GM12891 (cell line): ENCODE measurements at places on chromosomes 1 and 21.

- DNase-seq = no peak
These were observed 49.7 kb downstream of the GPR52 start for GRCh38 chr1:174497478-174497877.

GRCh38 chr1:99704356-99704816 lies 58.5 kb downstream of the PALMD start:
- DNase-seq = no peak

DNA sequence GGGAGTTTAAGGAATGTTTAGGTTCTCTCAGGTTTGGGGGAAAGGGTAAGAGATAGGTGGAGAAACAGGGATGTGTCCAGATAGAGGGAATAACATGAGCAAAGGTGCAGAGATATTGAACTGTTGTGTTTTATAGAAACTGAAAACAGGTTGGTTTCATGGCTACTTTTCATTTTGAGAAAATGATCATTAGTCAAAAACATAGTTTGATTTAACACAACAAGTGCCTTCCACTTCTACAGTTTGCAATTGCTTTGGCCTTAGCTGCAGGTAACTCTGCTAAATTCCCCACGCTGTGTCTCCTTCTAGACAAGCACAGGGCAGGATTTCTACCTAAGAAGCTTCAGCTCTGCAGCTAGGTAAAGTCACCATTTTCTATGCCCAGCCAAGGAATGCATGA lies 124.9 kb downstream of the RGS2 start:
- no peak for DNase-seq

GRCh38 chr1:169049258-169049938 lies 57.1 kb upstream of the ATP1B1 start:
- no peak for DNase-seq

GRCh38 chr1:96233422-96233821 lies 488.2 kb upstream of the PTBP2 start:
- no peak for DNase-seq

DNA sequence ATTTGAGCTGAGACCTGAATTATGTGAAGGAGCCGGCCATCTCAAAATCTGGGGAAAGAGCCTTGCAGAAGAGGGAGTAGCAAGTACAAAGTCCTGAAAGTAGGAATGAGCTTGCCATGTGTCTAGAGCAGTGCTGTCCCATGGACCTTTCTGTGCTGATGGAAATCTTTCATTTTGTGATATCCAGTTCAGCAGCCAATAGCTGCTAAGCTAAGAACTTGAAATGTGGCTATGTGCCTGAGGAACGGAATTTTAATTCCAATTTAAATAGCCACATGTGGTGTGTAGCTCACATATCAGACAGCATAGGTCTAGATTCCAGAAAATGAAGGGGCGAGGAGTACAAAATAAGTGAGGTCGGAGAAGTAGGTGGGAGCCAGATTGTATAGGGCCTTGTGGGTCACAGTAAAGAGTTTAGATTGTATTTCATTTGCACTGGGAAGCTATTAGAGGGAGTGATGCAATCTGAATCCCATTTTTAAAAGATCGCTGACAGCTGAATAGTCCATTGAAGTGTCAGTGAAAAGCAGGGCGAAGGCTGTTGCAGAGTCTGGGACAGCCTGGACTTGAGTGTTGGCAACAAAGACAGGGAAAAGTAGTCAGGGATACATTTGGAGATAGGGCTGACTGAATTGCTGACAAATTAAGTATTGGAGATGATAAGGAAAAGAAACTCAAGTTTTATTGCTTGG lies 80.3 kb downstream of the TMEM200B start:
- DNase-seq = no peak

- no peak for DNase-seq
These were observed 89.2 kb upstream of the COL6A1 start for GRCh38 chr21:45892156-45892915.

DNA sequence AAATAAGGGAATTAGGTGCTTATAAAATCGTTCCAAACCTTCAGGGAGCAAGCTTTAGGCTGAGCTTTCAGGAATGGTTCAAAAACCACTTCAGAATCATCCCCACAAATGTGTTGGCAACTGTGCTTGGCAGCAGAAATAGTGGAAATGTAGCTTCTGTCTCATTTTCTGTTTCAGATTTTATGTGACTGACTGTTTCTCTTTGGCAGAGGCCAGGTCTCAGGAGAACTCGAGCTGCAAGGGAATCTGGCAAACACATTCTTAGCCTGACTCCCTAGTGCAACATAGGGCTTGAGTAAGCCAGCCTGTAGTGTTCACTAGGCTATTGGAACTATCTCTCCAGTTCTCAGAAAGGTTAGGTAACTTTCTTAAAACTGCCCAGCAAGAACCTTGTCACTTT lies 128.6 kb downstream of the PLA2G4A start:
- DNase-seq = no peak

DNA sequence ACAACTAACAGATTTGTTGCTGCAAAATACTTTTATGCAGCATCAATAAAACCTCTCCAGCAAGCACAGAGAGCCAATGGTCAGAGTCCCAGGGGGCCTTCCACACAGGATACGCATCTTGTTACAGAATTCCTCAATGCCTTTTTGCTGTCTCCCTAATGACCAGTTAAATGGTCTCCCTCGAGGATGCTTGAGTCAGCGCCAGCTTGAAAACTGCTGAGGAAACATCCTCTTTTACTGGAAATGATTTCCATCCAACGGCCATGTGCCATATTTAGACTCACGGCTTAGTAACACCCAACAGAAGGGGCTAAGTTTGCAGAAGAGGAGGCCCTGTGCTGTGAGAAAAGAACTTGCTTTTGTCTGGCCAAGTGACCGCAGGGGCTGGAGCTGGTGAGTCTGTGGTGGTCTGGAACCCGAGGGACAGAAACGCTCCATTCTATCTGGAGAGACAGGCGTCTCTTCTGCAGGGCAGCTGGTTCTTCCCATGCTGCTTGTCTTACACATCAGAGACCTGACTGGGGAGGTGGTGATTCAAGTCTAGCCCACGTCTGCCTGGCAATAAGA lies 496.4 kb downstream of the SETD4 start:
- DNase-seq = no peak

- no peak for DNase-seq
These were observed 44.8 kb downstream of the RIMS3 start for GRCh38 chr1:40620586-40621210.
